Mesendoderm (in vitro differentiated cells): ENCODE measurements at places on chromosomes 1 and 21.

DNA sequence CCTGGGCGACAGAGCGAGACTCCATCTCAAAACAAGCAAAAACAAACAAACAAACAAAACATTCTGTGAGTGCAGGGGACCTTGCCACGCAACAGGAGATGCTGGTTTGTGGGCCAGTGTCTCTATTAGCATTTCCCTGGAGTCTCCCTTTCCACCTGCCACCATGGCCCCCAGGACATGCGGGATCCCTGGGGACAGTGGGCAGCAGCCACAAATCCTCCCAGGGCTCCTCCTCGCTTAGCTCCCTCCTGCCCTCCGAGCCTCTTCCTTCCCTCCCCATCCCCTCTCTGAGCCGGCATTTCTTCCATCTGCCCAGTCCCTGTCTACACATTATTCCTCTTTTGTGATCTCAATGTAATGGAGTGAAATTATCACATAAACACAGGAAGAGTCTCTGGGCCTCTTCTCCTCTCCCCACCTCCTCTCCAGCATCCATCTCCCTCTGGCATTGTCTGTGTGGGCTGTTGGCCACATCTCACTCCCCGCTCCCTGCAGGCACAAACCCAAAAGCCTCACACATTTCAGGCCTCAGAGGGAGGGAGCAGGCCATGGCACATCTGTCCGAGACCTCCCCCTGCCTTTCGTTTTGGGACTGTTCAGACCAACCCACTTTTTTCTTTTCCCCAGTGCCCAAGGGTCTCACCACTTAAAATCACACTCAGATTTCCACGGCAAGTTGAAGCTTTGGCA is 144.3 kb downstream of the MIS18A start:
- no peak for DNase-seq

DNA sequence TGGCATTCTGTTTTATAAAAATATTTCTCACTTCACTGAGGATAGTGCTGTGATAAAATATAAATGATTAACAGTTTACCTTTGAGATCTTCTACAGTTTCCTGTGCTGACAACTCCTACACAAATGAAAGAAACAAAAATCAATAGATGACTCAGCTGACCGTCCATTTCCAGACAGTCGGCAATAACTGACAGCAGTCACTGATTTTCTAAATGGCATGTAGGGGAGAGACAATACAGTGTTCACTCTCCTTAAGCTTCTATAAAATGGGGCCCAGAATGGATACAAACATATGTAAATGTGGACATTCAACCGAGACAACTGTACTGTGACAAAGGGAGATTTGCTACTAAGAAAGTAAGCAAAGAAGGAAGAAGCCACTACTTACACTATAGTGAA is 34.3 kb downstream of the PCNX2 start:
- DNase-seq = no peak

- DNase-seq = no peak
Measured at GRCh38 chr1:53439337-53440207, 19.6 kb upstream of the DMRTB1 start.

GRCh38 chr21:37367336-37367702 is 746 bp downstream of the DYRK1A start:
- no peak for DNase-seq

- no peak for DNase-seq
Measured at GRCh38 chr21:45735259-45736000, 91.9 kb downstream of the PCBP3 start.

DNA sequence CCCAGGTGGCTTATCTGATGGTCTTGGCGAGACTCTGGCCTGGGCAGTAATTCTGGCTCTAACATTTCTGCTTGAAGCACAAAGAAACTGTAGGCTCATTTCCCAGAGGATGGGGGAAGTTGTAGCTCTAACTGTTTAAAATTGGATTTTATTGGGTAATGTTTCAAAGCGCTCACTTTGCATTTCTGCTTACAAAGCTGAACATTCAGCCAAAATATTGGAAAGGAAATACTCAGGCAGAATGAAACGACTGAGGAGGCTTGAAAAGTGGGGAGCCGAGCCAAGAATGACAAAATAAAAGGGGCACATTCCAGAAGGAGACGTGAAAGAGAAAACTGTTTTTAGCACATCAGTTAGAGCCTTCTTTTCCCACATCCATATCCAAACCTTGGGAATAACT is 202.6 kb downstream of the GRIK1 start:
- no peak for DNase-seq

- DNase-seq = peak; percentile 29
Measured at GRCh38 chr1:85047472-85048295, 616 bp downstream of the MCOLN3 start.

DNA sequence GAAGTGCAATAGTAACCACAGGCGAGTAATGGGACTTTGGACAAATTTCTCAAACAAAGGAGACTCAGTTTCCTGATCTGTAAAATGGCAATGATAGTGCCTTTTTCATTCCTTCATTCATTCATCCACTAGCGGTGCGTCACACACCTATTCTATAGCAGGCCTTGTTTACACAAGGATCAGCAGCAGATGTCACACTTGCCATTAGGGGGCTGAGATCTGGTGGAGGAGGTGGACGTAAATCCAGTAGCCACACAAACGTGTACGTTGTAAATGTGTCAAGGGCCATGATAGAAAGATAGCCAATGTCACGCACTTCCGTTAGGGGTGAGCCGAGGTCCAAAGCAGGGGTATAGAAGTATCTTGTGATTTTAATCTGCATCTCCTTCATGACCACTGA is 34.2 kb downstream of the SERINC2 start:
- no peak for DNase-seq

GRCh38 chr1:1826356-1827088 is 48.3 kb upstream of the NADK start:
- no peak for DNase-seq

GRCh38 chr1:43546388-43547100 is 15.9 kb downstream of the PTPRF start:
- DNase-seq = no peak

GRCh38 chr1:185409345-185409744 is 92.3 kb upstream of the IVNS1ABP start:
- DNase-seq = no peak

DNA sequence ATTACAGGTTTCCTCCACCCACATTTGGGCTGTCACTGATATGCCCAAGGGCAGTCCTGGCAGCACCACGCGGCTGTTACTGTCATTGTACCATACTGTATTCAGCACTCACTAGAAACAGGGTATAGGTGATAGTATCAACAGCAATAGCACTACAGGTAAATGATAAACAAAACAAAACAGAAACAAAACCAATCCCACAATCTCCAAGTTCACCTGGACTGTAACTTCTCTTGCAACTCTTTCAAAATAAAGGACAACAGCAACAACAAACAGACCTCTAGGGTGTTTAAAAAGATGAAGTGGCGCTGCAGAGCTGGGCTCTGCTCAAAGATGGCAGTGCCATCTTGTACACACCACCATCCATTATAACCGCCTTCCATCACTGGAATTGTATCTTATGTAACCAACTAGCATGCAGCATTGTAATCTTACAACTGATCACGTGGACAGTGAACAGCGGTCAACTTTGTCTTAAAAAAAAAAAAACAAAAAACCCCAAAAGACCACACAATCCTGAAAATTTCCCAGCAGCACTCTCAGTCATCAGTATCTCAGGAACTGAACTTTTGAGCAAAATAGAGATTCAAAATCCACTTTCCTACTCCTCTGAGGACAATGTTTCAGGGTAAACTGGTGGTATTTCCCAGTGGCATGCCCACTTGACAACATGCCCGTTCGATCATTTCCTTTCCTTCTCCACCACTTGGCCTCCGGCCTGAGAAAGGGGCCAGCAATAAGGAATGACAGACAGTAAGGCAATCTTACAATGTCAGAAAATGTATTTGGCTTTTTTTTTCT is 3.8 kb downstream of the IRF2BP2 start:
- no peak for DNase-seq

GRCh38 chr1:203565049-203565448 is 61.6 kb upstream of the ATP2B4 start:
- no peak for DNase-seq

GRCh38 chr1:182357171-182357570 is 34.4 kb downstream of the GLUL start:
- DNase-seq = peak; percentile 13

DNA sequence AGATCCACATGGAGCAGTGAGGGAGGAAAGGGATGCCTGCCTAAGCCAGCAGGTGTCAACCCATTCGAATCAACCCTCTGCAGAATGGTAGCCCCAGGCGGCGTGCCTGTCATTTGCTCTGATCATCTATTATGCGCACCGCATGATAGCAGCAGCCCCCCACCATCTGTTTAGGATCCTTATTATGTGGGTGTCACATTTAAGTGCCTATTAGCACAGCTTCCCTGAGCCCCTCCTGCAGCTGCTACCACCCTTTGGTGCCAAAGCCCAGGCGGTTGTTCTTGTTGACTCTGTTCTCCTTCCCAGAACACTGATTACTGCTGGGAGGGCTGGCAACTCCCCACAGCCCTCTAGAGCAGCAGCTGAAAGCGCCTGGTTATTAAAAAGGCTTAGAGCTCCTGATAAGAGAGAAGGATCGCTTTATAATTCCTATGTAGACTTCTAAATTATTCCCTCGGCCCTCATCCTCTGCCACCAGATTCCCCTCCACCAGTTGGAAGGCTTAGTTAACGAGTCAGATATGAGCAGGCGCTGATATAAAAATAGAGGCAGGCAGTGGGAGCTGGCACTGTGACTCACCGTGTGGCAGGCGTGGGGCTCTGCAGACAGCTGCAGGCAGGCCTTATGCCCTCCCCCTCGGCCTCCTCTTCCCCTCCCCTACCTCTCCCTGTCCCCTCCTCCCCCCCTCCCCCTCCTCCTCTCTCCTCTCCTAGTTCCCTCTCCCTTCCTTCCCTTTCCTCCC is 23.0 kb downstream of the ACTA1 start:
- DNase-seq = peak; percentile 72

- DNase-seq = peak; percentile 59
Measured at GRCh38 chr1:229171934-229172333, 99.0 kb upstream of the RAB4A start.

- DNase-seq = no peak
Measured at GRCh38 chr1:42259739-42260064, 75.3 kb downstream of the FOXJ3 start.

- DNase-seq = no peak
Measured at GRCh38 chr1:154434346-154435085, 29.4 kb downstream of the IL6R start.

DNA sequence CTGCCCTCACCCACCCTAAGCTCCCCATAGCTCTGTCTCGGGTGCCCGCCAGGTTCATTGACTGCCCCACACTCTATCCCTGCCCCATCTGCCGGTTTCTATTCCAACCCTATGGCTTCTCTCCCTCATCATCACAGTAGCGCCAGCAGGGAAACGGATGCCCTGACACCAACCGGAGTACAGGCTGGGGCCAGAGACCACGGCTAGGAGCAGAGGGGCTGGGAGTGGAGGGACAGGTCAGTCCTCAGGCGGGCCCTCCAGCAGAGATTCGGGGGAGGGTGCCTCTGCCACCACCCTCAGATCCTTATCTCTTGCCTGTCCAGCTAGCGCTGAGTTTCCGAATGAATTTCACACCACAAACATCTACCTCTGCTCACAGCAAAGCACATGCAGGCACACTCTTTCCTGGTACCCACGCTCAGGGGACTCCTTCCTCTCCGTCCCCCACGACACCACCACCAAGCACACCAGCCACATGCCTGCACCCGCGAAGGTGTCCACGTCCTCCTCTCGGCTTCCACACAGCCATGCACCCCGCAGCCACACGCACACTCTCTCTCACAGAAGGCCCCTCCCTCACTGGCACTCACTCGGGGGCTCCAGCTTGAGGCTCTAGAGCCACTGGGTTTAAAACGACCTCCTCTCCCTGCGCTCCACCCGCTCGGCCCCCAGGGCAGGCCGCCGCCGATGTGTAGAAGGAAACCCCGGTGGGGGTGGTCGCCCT is 7.2 kb downstream of the TAL1 start:
- DNase-seq = no peak

- DNase-seq = peak; percentile 58
Measured at GRCh38 chr1:6347641-6348487, 45.7 kb downstream of the ACOT7 start.
